ENCODE measurements at places on chromosomes 11 and 22.

GRCh38 chr22:22001664-22002525, 19.3 kb upstream of the TOP3B start:
- no peak for DNase-seq

- no peak for DNase-seq
Observed at GRCh38 chr11:120858740-120859139, 165.2 kb upstream of the TBCEL start.

DNA sequence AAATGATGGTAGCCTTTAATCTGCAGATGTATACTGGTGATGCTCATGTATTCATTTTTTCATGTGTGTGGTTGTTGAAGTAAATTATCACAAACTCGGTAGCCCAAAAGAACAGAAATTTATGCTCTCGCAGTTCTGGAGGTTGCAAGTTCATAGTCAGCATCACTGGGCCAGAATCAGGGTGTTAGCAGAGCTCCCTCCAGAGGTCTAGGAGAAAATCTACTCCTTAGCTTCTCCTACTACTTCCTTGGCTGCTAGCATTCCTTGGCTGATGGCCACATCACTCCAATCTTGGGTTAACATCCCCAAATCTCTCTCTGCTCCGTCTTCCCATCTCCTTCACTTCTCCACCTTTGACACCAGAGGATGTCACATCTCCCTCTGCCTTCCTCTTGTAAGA, 45.3 kb upstream of the GALNT18 start:
- DNase-seq = peak; percentile 26

- DNase-seq = peak; percentile 48
Observed at GRCh38 chr11:11250470-11250869, 102.6 kb downstream of the CSNK2A3 start.

DNA sequence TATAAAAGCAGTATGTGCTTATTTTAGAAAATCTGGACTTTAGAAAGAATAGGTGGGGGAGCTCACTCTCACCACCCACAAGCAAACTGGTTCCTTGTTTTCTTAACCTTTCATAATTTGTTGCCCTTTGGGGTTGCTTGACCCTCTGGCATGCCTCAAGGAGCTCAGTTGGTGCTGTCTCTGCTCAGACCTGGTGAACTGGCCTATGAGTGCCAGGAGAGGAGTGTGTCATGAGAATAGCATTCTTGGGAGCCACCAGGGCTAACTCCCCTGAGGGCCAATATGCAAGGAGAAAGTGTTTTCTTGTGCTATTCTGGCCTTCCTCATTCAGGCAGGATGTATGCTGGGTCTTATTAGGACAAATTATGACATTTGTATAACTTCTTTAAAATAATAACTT, 21.0 kb upstream of the AMOTL1 start:
- peak; percentile 23 for DNase-seq

- no peak for DNase-seq
Observed at GRCh38 chr11:8008212-8008611, 21.1 kb downstream of the EIF3F start.

DNA sequence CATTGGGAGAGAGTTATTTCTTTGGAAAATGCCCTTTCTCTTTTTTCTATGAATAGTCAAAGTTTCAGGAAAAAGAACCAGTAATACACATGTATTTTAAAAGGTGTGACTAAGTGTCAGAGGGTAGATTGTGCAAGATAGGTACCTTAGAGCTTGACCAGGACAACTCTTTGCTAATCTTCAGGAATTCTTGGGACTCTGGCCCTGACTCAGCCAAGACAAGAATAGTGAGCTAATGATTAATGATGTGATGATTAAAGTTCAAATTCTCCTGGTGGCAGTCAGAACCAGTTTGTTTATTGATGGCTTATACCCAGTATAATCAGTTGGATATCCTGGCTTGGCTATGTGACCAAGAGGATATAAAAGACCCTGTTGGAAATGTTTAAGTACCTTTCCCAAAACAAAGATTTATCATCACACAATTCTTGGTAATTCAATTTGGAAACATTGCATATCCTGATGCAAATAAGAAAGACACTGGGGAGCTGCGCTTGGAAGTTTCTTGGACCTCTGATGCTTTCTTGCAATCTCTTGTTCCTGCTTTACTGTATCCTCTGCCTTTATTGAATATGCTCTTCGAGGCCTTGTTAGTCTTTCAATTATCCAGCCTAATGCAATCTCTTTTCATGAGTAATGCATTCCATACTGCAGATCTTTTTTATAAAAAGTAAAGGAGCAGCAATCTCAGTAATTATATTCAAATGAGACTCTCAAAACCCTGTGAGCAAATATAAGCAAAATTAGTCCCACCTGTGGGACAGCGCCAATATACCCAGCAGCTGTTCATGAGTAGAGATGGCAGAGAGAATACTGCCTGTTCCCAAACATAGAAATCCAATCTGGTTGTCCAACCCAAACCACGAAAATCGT, 48.0 kb upstream of the CEP126 start:
- peak; percentile 22 for DNase-seq

DNA sequence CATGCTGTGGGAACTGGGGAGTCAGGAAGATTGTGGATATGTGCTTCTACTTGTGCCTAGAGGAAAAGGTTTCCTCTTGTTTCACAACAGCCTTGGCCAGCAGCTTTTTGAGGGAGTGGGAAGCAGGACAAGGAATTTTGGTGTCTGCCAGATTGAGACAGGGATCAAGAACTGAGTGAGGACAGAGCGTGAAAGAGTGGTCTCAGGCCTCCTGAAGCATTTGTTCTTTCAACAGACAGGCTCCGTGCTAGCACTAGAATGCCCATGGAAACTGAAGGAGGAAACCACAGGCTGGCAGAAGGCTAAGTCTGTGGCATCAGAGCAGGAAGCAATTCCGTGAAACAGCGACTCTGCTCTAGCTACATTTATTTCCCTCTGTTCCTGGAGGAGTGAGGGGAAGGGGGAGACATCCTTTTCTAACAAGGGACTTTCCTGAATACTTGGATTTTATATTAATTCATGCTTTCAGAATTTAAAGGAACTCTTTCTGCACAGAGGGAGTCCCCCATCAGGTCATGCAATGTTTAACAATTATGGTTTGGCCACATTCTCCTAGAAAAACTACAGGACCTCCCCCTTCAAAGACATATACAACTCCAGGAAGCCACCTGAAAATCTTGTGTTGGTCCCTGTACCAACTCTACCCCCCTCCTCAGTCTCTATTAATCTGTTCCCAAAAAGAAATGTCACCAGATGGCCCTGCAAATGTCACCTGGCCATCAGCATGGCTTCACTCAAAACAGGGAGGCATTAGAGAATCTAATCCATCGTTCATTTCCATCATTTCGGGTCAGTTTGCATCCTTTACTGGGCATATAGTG, 96.1 kb downstream of the SYT9 start:
- no peak for DNase-seq

GRCh38 chr11:126317432-126317755, 13.5 kb downstream of the DCPS start:
- DNase-seq = no peak

DNA sequence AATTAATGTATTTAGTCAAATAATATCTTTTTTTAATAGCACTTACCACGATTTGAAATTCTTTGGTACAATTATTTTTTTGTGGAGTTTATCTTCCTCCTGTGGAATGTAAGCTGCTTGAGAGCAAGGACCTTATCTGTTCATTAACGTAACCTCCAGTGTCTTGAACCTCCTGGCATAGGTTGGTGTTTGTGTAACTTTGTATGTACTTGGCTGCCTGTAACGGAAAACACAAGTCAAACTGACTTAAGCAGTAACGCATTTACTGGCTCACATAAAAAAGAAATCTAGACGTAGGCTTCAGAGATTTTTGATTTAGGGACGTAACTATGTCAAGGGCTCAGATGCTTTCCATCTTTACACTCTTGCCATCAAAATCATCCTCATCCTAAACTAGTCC, 56.1 kb downstream of the ARHGEF12 start:
- DNase-seq = no peak

DNA sequence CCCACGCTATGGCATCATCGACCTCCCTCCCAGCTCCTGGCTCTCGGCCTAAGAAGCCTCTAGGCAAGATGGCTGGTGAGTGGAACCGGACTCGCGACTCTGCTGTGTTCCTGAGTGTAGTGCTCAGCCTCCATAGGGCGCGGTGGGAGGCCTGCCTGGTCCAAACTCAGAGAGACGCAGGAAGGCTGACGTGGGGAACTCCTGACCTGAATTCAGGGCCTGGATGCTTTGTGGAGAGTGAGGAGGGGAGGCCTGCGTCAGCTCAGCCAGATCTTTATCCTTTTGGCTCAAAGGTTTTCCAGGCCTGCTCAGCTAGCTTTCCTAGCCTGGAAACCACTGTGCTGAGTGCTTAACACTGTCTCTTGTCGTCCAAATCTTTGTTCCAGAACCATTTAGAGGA, 8.0 kb downstream of the TIRAP start:
- no peak for DNase-seq

DNA sequence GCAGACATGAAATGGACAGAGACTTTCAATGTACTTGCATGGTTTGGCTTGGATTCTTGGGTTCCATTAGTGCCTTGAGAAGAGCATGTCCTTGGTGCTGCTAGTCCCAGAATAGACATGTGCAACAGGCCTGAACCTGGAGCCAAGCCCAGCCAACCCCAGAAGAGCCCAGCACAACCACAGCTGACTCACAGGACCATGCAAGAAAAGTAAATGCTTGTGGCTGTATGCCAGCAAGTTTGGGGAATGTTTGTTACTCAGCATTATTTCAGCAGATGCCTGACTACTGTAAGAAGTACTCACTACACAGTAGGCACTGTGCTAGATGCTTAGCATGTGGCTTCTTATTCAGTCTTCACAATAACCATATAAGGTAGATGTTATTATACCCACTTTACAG, 39.2 kb upstream of the HMGXB4 start:
- no peak for DNase-seq

DNA sequence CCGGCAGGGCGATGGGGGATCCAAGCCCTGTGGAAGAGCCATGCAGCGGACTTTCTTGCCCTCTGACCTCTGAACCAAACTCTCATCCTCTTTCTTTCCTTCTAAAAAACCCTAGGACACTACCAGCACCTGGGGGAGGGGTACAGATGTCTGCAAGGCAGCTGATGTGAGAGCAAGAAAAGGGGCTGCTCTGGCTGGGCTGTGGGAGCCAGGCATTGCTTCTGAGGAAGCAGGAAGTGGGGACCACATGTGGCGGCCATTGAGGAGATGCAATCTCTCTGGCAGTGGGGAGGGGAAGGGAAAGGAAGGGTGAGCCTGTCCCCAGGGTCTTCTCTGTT, 36.0 kb downstream of the FAM83F start:
- DNase-seq = no peak

DNA sequence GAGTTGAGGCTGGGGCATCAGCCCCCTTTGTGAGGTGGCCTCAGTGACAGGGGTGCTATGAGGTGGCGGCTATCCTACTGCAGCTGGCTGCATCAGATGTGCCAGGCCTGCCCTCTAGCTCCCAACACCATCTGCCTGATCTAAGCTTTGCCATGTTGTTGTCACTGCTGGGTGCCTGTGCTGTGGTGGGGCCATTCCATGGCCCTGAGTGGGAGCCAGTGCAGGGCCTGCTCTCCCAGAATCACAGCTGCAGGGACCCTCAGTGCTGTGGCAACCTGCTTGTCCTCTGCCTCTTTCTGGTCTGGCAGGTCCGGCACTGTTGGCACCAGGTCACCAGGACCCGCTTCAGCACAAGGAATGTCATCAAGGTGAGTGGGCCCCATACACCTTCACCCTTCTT, 1.8 kb upstream of the SNU13 start:
- DNase-seq = no peak

- peak; percentile 59 for DNase-seq
Observed at GRCh38 chr11:78731027-78731426, 156.4 kb upstream of the NARS2 start.

DNA sequence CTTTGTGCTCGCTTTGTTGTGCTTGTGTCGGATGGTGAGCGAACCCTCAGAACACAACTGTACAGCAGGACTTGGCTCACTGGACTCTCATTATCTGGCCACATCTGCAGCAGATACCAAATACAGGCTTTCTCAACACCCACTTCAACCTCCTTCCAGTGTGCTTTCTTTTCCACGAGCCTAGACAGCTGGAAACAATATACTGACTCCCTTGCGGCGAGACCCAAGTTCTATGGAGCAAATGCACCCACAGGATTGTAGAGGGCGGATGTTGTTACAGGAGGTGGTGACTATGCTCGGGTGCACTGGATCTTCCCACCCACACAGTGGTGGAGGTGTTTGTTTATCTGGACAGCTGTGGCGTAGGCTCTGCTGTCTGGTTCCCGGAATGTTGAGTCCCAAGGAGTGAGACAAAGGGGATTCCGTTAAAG, 204.3 kb downstream of the TENM4 start:
- no peak for DNase-seq

DNA sequence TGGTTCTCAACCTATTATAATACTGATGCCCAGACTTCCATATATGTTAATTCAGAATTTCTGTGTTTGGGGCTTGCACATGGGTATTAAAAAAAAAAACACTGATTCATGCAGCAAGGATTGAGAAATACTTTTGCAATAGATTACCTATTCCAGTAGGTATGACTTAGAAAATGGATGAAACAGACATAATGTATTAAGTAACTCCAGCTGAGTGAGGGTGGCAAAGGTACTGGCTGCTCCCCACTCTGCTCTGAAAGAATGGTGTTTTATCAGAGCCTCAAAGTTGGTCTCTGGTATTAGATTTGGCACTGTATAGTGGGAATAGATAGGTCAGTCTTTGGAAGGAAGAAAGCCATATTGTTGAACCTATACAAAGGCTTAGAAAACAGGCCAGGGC, 234.3 kb upstream of the FOLH1 start:
- DNase-seq = no peak

DNA sequence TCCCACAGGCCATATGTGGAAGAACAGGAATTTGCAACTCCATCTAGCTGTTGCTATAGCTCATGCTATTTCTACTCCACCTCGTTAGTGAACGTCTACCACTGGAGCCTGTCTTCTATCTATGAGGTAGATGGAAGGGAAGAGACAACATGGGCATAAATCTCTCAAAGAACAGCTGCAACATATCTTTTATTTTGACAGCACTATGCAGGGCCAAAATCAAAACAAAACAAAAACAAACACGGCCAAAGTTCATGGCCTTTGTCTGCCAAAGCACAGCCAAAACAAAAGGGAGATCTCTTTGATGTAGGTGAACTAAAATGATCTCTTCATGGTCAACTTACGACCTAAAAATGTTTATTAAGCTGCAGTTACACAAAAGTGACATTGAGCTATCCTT, 215.2 kb upstream of the MPPED2 start:
- peak; percentile 65 for DNase-seq

GRCh38 chr11:12185914-12186313, 75.5 kb downstream of the MICAL2 start:
- peak; percentile 72 for DNase-seq

DNA sequence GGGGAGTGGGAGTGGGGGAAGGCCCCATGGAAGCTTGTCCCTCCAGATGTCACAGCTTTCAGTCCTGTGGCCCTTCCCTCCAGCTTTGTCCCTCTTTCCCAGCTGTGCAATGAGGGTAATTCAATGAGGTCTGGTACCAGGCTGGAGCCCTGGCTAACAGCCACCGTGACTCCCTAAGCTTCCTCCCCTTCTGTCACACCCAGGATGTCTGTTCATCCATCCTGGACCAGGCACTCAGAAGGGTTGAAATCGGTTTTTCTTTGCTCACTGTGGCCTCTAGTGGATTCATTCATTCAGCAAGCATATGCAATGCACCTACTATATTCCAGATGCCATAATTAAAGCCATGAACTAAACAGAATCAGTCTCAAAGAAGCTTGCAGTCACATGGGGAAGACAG, 38.7 kb downstream of the SYT13 start:
- no peak for DNase-seq

All from DMS53 (cell line).